K562 (cell line): ENCODE measurements at places on chromosomes 5 and 9.

GRCh38 chr5:66442951-66443445, 153.2 kb upstream of the MAST4 start:
- DNase-seq: no peak

GRCh38 chr5:174313615-174314014, 268.1 kb downstream of the NSG2 start:
- DNase-seq: no peak

DNA sequence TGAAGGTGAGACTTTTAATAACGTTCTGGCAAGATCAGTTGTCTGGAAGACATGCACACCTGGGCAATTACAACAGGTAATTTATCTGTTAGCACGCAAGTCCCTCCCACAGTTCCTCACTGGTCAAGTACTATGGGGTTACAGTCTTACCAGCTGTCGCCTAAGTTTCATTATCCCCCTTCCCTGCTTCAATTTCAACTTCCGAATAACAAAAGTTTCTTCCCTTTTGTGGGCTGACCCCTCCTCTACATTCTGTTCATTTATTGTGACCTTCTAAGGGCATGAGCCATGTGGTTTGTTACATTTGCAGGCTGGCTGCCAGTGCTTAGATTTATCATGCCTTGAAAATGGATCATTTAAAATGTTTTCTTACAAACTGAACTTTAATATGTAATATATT, 16.5 kb downstream of the GAPT start:
- no peak for DNase-seq

GRCh38 chr5:142888469-142889085, 118.4 kb downstream of the ARHGAP26 start:
- peak; percentile 46 for DNase-seq

- DNase-seq: no peak
Measured at GRCh38 chr5:104708027-104708426, 1145.4 kb upstream of the NUDT12 start.

- peak; percentile 76 for DNase-seq
Measured at GRCh38 chr5:54090495-54091120, 219.8 kb downstream of the ARL15 start.

GRCh38 chr9:135419106-135419505, 60.5 kb upstream of the PPP1R26 start:
- no peak for DNase-seq
